Esophagus mucosa (tissue), 1 donor: ENCODE measurements at places on chromosomes 7 and 10. TPM values are rescaled to one million over a fixed set of nuclear protein-coding genes. Genes with fewer than 3 reads are reported as not detected.

Gene PSMA2
- 74.4 TPM for total RNA-seq

Gene NRCAM
- 10.9 TPM for total RNA-seq

Gene TMEM26
- total RNA-seq: 0.24 TPM

Gene CACNB2
- total RNA-seq: 0.40 TPM

Gene PLEKHS1
- 1.0 TPM for total RNA-seq

Gene NACAD
- 0.20 TPM for total RNA-seq

Gene NEURL1
- total RNA-seq: 0.16 TPM

Gene INMT
- 1.5 TPM for total RNA-seq

Gene RPS24
- 1,500 TPM for total RNA-seq

Gene GIMAP4
- total RNA-seq: 3.4 TPM

Gene CALHM1
- total RNA-seq: 0.04 TPM

Gene ASIC3
- 0.52 TPM for total RNA-seq
